Spleen (tissue), 13 donors: ENCODE measurements at places on chromosomes 12 and 14. TPM values are rescaled to one million over a fixed set of nuclear protein-coding genes. Genes with fewer than 3 reads are reported as not detected.

The TROAP gene
- 4.0 TPM for total RNA-seq

The FOXA1 gene
- not detected for total RNA-seq

The KRT82 gene
- not detected for total RNA-seq

The BEST3 gene
- not detected for total RNA-seq

The SLC2A14 gene
- 7.4 TPM for total RNA-seq

The RNASE1 gene
- total RNA-seq = 496 TPM

The EXOC3L4 gene
- 2.0 TPM for total RNA-seq

The CD4 gene
- 207 TPM for total RNA-seq

The PLCZ1 gene
- total RNA-seq = not detected

The EVL gene
- 336 TPM for total RNA-seq

The DNAJC22 gene
- total RNA-seq = 1.9 TPM

The NCKAP5L gene
- 26.6 TPM for total RNA-seq

The PRR4 gene
- 3.5 TPM for total RNA-seq

The OAS1 gene
- total RNA-seq = 55.9 TPM

The GPN3 gene
- total RNA-seq = 15.5 TPM

The INSM2 gene
- total RNA-seq = not detected

The HOXC6 gene
- 0.19 TPM for total RNA-seq

The CLEC9A gene
- total RNA-seq = 3.7 TPM

The SLC8A3 gene
- total RNA-seq = 0.46 TPM

The TARBP2 gene
- 43.3 TPM for total RNA-seq

The APAF1 gene
- 29.8 TPM for total RNA-seq
